Cardiac muscle cell (in vitro differentiated cells and primary cell): ENCODE measurements at places on chromosomes 1 and 21. TPM values are rescaled to one million over a fixed set of nuclear protein-coding genes. Genes with fewer than 3 reads are reported as not detected.

The PI4KB gene
- total RNA-seq: 35.7 and 53.5 TPM in 2 replicates

The GBP5 gene
- 0.14 and 0.24 TPM in 2 replicates for total RNA-seq

The VHLL gene
- 0.98 TPM in 1 of 2 replicates, not detected in the other for total RNA-seq

The TSSK3 gene
- 2.3 and 8.0 TPM in 2 replicates for total RNA-seq

The LHX8 gene
- 0.18 and 0.35 TPM in 2 replicates for total RNA-seq

The AMIGO1 gene
- total RNA-seq: 10.5 and 11.2 TPM in 2 replicates

The OR2W3 gene
- 0.70 and 0.86 TPM in 2 replicates for total RNA-seq

The LEFTY1 gene
- 0.83 TPM in 1 of 2 replicates, not detected in the other for total RNA-seq

The SLAMF7 gene
- total RNA-seq: not detected in 2 replicates

The DEPDC1 gene
- 2.3 and 37.6 TPM in 2 replicates for total RNA-seq

GRCh38 chr1:102097451-102097850 is 100.7 kb upstream of the OLFM3 start:
- no peak for DNase-seq

DNA sequence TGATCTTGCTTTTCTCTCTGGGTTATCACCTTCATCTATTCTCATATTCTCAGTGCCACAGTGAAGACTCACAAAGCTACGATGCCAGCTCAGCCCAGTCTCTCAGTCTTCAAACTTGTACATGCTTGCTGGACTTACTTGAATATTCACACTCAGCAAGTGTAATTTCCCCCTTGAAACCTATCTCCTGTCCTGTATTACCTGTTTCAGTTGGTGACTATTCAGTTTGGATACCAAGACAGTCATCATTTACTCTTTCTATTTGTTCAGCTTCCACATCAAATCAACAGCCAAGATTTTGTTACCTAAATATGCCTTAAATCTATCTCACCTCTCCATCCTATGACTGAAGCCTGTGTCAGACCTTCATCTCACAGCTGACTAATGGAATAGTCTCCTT is 209.7 kb downstream of the LRRC7 start:
- no peak for DNase-seq

DNA sequence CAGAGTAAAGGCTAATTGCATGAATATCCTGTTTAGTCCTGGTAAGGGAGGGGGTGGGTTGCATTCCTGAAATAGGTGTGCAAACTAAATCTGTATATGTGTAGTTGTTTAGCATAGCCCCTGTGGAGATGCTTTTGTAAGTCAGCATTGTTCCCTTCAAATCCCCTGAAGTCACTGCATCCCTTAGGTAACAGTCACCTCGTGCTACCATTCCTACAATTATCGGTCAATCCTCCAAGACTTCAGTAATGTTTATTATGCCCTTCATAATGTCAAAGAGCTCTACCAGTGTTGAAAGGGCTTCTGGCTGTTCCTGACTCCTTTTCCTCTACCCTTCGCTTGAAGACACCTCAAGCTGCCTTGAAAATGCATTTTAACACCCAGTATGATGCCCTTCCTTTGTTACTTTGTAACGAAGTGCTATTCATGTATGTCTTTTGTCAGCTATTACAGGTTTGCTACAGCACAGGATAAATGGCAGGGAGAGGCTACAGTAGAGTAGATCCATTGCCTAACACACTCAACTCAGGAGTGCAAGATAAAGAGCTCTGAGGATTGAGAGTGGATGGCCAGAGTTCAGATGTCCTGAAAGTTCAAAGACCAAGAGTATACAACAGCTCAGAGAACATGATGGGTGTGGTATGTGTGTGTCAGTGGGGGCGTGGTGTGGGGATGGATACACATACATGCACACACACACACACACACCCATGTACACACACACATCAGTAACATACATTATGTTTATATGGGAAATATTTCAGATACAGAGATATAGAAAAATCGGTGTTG is 27.4 kb upstream of the FOXD3 start:
- no peak for DNase-seq

DNA sequence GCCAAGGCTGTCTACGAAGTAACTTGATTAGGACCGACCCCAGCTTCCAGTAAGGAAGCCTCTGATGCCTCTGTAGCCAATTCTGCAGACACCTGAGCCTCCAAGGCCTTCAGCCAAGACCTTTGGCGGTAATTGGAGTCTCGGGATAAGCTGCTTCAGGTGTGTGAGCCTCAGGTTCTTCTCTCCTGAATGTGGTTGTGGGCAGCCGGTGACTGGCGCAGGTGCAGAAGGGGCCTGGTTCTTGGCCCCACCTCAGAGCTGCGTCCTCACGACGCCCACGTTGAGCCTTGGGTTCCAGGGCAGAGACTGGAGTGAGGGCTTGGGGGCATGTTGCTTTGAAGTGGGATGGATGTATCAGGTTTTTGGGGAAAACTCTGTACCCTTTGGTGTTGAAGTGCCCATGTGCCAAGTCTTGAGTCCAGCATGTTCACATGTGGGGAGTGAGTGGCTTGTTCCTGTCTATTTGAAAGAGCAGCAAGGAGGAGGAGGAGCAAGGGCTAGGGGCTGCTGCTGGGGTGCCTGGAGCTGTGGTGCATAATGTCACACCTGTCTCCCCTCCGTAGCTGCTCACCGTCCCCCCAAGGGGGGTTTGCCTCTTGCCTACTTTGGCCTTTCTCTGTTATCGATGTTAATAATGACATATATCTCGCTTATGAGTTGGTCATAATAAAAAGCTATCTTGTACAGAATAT is 1.4 kb downstream of the PSEN2 start:
- DNase-seq: no peak

- DNase-seq: no peak
Observed at GRCh38 chr1:2602866-2603520, 16.4 kb downstream of the PRXL2B start.

GRCh38 chr1:244192325-244192724 is 141.2 kb downstream of the ZBTB18 start:
- DNase-seq: no peak

GRCh38 chr1:31453384-31454079 is 40.5 kb downstream of the SERINC2 start:
- no peak for DNase-seq

- DNase-seq: no peak
Observed at GRCh38 chr1:33391343-33392078, 39.4 kb downstream of the PHC2 start.

- DNase-seq: no peak
Observed at GRCh38 chr1:116076831-116077230, 34.4 kb upstream of the MAB21L3 start.

GRCh38 chr1:93474321-93474720 is 26.4 kb downstream of the FNBP1L start:
- DNase-seq: peak; percentile 62

DNA sequence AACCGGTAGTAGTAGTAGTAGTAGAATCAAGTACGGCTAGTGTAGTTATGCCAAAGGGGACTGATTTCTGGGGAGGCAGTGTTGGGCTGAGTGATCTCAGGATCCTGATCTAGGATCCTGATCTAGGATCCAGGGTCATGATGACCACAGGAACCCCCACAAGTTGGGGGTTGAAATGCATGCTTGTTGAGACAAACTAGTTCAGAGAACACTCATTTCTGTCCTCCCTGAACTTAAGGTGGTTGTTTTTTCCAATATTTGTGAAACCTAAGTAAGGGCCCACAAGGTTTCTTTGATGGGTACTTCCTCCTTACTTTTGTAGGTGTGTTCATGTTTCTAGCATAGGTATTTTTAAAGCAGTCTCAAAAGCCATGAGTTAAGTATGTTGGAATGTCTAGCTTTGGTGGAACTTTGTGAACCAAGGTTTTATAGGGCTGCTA is 33.9 kb upstream of the PDC start:
- no peak for DNase-seq

DNA sequence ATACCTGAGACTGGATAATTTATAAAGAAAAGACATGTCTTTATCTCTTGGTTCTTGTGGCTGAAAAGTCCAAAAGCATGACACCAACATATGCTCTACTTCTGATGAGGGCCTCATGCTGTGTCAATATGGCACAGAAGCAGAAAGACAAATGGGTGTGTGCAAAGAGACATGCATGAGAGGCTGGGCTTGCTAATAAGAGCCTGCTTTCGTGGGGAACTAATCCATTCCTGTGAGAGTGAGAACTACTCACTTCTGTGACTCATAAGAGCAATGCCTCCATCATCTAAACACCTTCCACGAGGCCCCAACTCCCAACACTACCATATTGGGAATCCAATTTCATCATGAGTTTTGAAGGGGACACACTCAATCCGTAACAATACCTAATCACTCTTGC is 340.0 kb upstream of the DUSP10 start:
- no peak for DNase-seq

- no peak for DNase-seq
Observed at GRCh38 chr1:238961790-238962189, 424.6 kb upstream of the CHRM3 start.

- DNase-seq: no peak
Observed at GRCh38 chr21:45466330-45467220, 61.6 kb downstream of the COL18A1 start.
